AG09319 (cell line): ENCODE measurements at places on chromosomes 11 and 22.

GRCh38 chr11:114116357-114116756, 56.8 kb downstream of the ZBTB16 start:
- DNase-seq = no peak

DNA sequence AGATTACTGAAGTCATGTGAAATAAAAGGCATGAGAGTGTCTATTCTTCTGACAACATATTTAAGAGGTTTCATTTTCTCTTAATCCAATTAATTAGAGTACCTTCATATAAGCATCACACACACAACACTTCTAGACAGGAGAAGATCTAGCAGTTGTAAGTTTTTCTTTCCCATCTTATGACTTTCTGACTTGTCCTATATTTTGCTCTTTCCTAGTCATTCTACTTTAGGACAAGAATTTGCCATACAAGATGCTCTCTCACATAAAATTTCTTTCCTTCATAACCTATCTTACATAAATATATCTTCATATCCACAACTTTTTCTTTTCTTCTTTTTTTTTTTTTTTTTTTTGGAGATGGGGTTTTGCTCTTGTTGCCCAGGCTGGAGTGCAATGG, 118.3 kb upstream of the SERPIND1 start:
- no peak for DNase-seq

- no peak for DNase-seq
Observed at GRCh38 chr11:134598368-134598767, 186.3 kb upstream of the B3GAT1 start.

DNA sequence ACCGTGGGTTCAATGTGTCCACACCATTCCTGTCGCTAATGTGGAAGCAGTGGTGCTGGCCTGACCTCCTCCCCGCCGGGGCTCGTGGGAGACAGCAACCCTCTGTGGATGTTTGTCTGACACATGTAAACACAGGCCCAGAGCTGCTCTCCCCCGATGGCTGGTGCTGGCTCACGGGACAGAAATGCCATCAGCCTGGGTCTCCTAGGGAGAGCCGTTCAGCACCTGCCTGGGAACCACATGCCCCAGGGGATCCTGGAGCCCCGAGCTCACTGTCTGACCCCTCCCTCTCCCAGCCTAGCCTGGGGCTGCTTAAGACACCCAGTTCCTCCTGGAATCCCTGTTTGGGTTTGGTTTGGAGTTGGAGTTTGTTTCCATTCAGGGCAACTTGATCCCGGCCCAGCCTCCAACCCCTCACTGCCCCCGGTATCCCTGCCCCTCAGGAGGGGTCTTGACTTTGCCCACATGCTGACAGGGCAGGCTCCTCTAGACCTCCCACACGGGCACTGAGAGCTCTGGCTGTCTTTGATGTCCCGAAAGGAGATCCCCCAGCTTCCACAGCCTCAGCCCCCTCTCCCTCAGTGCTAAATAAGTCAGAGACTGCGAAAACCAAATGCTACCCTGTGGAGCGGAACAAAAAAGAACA, 50.9 kb upstream of the WNT11 start:
- DNase-seq = no peak

DNA sequence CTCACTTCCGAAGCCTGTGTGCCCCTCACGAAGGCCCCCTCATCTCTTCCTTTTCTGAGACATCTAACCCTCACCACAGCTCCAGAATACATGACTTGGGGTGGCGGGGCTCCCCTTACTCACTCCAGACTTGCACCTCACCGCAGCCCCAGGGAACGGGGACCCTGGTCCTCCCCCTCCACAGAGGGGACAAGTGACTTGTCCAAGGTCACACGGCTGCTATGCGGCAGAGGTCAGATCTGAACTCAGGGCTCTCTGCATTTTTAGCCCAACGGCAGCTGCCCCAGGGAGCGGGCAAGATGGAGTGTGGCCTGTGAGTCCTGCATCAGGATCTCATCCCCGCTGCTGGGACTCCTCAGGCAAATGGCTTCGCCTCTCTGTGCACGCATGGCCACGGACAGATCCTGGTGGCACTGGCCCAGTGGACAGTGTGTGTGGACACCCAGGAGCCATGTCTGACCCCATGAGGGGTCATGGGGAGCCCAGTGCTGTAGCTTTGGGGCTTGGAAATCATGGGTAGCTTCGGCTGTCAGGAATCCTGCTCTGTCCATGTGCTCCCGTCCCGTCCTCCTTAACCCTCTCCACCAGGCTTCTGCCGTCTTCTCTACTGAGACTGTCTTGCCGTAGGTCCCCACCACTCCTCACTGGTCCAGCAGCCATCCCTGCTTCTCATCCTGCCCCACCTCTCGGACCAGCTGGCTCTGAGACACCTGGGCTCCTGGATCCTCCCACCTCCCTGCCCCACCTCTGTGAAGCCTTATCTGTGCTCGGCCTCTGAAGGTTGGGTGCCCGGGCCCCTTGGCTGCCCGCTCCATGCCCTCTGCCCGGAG, 48.0 kb upstream of the CARS1 start:
- DNase-seq = no peak

DNA sequence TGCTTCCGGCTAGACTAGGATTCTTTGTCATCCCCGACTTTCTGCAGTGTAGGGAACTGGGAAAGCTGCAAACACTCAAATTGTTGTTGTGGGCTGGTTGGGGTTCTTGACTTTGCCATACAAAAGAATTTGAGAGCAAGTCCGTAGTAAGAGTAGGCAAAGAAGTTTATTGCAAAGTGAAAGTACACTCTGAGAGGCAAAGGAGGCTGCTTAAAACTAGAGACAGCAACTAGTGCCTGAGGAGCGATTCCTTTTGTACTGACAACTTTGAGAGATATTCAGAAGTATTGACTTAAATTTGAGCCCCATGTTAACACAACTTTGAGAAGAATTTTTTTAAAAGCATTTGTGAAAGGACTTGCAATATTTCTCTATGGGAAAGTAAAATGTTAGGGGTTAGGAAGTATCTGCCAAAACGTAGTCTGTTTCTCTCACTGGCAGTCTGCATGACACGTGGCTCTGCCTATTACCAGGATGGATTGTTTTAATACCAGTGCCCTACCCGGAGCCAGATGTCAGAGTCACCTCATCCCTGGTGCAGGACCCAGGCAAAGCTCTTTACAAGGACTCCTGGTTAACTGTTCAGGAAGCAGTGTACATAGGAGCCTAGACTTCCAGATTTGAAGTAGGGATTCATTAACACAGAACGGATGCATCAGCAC, 85.0 kb upstream of the CLPB start:
- no peak for DNase-seq

DNA sequence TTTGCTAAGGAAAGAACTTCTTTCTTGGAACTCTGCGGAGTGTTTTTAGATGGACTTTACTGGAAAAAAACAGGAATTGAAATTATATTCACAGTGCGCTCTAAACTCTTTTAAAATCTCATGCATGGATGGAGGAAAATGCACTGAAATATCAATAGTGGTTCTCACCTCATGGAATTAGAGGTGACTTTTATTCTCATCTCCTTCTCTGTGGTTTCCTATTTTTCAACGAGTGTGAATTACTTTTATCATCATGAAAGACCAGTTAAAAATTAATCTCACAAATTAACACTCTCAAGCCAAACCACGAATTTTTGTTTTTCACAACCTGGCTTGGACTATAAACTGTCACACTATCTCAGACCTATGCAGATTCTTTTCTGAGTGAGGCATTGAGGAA, 16.6 kb downstream of the BMAL1 start:
- no peak for DNase-seq

- no peak for DNase-seq
Observed at GRCh38 chr22:46893281-46894020, 131.0 kb downstream of the TBC1D22A start.

- DNase-seq = peak; percentile 70
Observed at GRCh38 chr11:109853156-109853776, 239.9 kb upstream of the ZC3H12C start.

- no peak for DNase-seq
Observed at GRCh38 chr22:37020192-37020479, 594 bp downstream of the MPST start.

DNA sequence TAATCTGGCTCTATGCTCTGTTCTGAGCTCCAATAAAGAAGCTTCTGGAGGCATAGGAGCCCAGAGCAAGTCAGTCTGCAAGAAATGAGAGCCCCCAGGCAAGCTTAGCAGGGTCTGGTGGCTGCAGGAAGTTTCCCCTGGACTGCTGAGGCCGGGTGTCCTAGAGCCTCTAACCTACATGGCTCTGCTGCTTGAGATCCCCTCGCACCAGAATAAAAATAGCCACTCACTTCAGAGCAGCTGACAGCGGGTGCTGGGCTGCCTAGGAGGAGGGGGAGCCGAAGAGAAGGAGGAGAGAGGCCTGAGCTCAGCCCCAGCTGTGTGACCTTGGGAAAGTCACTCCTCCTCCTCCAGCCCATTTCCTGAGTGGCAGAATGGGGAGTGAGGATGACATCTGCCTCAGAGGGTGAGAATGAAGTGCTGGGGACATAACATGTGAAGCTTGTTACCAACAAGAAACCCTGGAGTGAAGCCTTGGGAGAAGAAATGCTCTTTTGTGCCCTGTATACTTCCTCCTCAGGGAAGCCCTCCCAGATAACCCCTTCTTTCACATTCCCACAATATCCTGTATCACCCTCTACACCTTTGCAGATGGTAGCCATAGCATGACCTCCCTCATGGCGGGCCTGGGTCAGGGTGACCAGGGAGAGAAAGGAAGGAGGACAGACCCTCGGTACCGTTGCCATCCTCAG, 3.6 kb upstream of the INPP5J start:
- DNase-seq = no peak

- no peak for DNase-seq
Observed at GRCh38 chr11:3933165-3933628, 77.7 kb downstream of the STIM1 start.

GRCh38 chr11:105840391-105840790, 181.6 kb downstream of the MSANTD4 start:
- no peak for DNase-seq

- no peak for DNase-seq
Observed at GRCh38 chr22:33014621-33015020, 43.6 kb downstream of the SYN3 start.

DNA sequence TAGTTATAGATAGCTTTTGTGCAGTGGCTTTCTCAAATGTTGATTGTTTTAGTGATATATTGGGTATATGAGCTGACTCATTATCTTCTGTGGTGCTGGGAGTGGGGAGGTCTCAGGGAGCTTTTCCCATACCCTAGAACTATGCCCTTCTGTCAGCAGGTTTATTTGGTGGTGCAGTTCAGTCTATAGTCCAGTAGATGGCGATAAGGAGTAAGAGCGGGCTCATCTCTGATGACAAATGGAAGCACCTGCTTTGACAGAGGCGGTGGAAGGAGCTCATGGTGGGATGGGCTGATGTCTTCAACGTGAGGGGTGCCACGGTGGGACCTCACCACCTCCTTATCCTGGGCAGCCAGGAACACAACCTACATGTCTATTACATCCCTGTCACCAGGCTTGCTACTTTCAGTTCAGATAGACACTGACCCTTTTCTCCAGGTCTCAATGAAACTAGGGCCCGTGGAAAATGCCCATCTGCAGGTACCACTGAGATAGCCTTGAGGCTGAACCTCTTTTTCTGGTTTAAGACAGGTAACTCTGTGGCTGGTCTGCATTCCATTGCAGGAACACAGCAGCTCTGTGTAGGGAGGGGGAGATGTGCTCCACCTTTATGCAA, 13.0 kb upstream of the OR6A2 start:
- no peak for DNase-seq

- peak; percentile 49 for DNase-seq
Observed at GRCh38 chr11:86456075-86456939, 81.6 kb downstream of the CCDC81 start.

DNA sequence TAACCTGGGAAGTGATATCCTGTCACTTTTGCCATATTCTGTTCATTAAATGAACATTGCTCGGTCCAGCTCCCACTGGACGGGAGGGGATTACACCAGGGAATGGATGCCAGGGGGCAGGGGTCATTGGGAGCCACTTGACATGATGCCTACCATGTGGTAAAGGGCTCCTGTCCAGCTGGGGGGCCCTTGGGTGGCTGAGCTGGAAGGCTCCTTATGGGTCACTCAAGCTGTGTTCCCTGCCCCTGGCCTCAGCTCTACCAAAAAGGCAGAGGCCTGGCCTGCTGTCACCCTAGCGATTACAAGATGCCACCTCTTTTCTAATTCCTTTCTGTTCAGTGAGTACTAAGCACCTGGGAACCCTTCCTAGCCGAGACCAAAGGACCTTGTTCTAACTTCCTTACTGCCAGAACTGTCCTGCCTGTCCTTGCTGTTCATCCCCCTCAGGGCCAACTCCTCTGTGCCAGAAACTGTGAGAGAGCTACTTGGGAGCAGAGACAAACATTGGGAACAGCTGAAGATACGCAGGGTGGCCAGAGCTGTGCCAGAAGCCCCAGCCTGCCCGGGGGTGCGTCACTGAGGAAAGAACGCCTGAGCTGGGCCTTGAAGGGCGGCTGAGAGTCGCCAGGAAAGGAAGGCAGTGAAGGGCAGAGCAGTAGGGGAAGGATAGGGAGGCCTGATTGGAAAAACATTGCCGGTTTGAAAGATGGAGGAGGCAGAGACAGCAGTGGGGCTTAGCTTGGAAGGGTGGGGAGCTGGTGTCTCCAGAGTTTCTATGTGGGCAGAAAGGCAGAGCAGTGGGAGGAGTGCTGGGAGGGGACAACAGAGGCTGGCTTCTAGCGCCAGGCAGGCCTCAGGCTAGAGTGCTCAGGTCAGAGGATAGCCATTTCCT, 12.7 kb upstream of the UVRAG start:
- no peak for DNase-seq

DNA sequence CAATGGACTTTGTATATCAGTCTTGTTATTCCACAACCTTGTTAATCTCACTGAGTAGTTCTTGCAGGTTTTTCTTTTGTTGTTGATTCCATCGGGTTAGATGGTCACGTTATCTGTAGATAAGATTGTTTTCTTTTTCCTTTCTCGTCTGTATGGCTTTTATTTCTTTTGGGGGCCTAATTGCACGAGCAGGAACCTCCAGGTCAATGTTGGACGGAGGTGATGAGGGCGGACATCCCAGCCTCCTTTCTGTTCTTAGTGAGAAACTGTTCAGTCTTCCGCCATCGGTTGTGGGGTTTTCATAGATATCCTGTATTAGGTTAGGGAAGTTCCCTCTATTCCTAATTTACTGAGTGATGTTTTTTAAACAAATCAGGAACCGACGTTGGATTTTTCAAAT, 4.8 kb upstream of the PRR33 start:
- DNase-seq = no peak

DNA sequence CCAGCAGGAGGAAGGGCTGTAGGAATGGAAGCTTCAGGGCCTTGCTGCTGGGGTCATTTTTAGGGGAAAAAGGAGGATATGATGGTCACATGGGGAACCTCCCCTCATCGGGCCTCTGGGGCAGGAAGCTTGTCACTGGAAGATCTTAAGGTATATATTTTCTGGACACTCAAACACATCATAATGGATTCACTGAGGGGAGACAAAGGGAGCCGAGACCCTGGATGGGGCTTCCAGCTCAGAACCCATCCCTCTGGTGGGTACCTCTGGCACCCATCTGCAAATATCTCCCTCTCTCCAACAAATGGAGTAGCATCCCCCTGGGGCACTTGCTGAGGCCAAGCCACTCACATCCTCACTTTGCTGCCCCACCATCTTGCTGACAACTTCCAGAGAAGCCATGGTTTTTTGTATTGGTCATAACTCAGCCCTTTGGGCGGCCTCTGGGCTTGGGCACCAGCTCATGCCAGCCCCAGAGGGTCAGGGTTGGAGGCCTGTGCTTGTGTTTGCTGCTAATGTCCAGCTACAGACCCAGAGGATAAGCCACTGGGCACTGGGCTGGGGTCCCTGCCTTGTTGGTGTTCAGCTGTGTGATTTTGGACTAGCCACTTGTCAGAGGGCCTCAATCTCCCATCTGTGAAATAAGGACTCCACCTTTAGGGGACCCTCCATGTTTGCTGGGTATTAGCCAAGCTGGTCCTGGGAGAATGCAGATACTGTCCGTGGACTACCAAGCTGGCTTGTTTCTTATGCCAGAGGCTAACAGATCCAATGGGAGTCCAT, 14.1 kb downstream of the IL10RA start:
- DNase-seq = no peak
